ENCODE measurements at places on chromosomes 13 and 19.
A peak's percentile ranks its signal among the peaks of the same experiment; 100 is the strongest.

DNA sequence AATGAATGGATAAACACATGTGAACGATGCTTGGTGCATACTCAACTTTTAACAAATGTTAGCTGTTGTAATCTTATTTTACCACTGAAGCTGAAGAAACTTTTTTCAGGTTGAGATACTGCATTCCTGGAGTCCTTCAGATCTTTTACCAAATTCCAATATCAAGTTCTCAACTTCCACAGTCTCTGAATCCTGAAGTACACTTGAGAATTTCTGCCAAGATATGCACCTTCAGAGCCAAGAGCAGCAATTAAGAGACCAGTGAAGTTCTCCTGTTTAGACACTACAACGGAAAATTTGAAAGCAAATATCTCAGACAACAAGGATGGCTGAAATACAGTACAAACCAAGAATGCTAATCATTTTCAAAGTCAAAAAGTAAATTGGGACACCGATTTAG is 84.6 kb upstream of the MTIF3 start:
- DNase-seq, result no peak

DNA sequence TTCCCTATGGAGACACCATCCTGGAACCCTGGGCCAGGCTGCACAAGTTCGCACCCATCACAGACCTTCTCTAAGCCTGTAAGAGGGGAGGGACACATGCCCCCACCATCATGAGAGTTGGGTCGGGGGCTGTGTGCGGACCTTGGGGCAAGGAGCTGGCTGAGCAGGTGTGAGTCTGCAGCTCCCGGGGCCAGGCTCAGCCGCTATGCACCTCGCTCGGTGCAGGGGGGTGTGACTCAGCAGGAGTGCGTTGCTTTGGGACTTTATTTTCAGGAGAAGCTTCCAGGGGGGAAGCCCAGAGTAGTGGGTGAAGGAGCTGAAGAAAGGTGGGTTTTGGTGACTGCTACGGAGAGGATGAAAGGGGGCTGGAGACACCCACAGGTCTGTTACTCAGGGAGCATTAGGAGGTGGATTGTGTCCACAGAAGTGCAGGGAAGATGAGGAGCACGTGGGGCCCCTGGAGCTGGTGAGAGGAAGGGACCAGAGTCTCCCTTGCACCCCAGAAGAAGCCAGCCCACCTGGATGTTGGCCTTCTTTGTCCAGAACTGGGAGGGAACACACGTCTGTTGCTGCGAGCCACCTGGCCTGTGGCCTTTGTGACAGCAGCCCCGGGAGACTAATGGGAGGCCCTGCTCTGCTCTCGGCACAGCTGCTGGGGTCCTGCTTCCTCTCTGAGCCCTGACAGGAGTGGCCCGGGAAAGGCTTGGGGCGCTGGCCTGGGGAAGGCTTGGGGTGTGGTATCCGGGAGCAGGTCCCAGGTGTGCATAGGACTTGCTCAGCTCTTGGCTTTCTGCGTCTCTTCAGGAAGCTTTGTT is 162.6 kb downstream of the TEX29 start:
- no peak for DNase-seq

- DNase-seq, result no peak
These were observed 50.7 kb downstream of the NDFIP2 start for GRCh38 chr13:79531542-79532254.

GRCh38 chr13:51805313-51805712 is 1.4 kb upstream of the DHRS12 start:
- DNase-seq, result no peak

GRCh38 chr13:80157261-80157932 is 183.5 kb downstream of the SPRY2 start:
- DNase-seq, result no peak

GRCh38 chr13:58706421-58706820 is 1074.9 kb downstream of the PCDH17 start:
- no peak for DNase-seq

GRCh38 chr13:34857558-34858325 is 84.3 kb upstream of the NBEA start:
- no peak for DNase-seq

DNA sequence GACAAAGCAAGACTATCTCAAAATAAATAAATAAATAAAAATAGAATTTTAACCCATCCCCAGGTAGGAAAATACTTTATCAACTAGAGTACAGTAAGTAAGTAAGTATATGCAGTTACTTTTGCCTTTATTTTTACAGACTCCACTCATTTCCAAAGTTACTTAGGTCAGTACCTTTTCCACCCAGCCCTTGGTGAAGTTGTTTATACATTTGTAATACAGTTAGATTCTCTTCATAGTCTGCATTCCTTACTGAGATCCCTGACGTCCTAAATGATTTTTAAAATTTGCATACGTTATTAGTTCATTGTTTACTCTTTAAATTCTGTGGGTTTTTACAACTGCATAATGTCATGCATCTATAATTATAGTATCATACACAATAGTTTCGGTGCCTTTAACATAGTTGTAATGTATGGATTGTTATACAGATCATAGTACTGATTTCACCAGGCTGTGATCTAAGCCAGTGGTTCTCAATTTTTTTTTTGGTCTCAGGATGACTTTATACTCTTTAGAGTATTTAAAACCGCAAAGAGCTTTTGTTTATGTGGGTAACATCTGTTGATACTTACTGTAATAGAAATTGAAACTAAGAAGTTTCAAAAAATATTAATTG is 10.4 kb downstream of the SETDB2 start:
- DNase-seq, result no peak

DNA sequence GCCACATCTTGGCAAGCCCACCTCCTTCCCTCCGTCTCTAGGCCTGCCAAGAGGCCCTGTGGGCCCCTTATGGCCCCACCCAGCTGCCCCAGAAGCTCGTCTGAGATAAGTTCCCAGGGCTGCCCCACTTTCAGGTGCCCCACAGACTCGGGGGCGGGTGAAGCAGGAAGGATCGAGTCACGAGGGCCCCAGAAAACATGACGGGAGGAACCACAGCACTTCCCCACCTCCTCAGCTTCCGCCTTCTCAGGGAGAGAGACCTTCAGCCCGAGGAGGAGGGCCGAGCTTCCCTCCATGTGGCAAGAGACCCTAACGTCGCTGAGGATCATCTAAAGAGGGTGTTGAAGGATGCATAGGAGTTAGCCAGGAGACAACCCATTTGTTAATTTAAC is 4.5 kb upstream of the IL12RB1 start:
- DNase-seq, result peak; percentile 78

DNA sequence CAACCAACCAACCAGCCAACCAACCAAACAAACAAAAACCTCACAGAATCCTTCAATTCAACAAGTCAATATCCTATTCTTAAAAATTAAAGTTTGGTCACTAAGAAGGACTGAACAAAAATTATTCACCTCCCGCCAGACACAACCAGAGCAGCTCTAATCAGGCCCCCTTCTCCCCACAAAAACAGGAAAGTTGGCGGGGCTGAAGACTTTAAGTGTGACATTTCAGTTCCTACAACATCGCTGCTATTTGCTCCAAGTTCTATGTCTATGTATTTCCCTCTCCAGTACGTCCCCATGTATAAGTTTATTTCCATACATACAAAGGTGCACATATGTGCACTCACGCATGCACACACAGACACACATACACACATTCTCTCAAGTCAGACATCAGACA is 32.8 kb upstream of the STK24 start:
- no peak for DNase-seq

- no peak for DNase-seq
These were observed 376.4 kb downstream of the MTUS2 start for GRCh38 chr13:29196409-29197074.

DNA sequence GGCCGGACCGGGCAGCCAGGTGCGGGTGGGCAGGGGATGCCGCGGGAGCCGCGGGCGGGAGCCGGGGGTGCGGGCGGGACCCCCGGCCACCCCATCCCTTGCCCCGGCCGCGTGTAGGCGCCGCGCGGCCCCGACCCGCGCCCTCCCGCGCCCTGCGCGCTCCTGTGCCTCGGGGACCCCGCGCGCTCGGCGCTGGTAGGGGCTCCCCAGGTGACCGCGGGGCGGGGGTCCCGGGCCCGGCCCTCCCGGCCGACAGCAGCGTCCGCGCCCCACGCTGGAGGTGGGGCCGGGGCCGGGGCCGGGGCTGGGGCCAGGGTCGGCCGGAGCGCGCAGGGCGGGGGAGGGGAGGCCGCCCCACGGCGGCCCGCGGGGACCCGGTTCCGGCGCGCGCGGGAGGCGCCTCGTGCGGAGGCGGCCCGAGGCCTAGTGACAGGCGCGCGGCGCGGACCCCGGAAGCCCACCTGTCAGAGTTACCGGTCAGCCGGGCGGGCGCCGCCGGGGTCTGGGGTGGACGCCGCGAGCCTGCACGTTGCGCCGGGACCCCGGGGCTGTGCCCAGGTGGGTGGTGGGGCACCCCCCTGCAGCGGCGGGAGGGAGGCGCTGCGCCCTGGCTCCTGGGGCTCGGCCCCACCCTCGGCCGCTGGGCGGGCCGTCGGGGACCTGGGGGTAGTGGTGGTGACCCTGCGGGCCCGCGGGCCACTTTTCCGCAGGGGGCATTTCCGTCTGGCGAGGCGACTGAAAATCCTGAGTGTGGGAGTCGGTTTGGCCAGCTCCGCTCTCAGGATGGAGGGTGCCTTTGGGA is 518 bp downstream of the TFDP1 start:
- DNase-seq, result peak; percentile 48

Data from sigmoid colon (tissue), 7 donors.